ENCODE measurements at places on chromosomes 16 and 17. TPM values are rescaled to one million over a fixed set of nuclear protein-coding genes. Genes with fewer than 3 reads are reported as not detected.

The CRYBA1 gene
- total RNA-seq, result not detected

The SCN4A gene
- 5.2 TPM for total RNA-seq

The FLOT2 gene
- 18.7 TPM for total RNA-seq

The KRTAP3-2 gene
- total RNA-seq, result 2.3 TPM

The SLC47A1 gene
- 0.59 TPM for total RNA-seq

The SLC5A10 gene
- total RNA-seq, result 0.20 TPM

The KRTAP9-8 gene
- 8.5 TPM for total RNA-seq

The CCL3 gene
- total RNA-seq, result 7.9 TPM

The SDK2 gene
- 1.6 TPM for total RNA-seq

The KRTAP4-5 gene
- 1.3 TPM for total RNA-seq

The IL17C gene
- 0.39 TPM for total RNA-seq

The TSPAN10 gene
- 1.2 TPM for total RNA-seq

The HOXB1 gene
- not detected for total RNA-seq

The ABI3 gene
- 1.5 TPM for total RNA-seq

The TEX19 gene
- not detected for total RNA-seq

All from skin of body (tissue), 3 donors.